Skeletal muscle cell (primary cell): ENCODE measurements at places on chromosomes 7 and 10.

DNA sequence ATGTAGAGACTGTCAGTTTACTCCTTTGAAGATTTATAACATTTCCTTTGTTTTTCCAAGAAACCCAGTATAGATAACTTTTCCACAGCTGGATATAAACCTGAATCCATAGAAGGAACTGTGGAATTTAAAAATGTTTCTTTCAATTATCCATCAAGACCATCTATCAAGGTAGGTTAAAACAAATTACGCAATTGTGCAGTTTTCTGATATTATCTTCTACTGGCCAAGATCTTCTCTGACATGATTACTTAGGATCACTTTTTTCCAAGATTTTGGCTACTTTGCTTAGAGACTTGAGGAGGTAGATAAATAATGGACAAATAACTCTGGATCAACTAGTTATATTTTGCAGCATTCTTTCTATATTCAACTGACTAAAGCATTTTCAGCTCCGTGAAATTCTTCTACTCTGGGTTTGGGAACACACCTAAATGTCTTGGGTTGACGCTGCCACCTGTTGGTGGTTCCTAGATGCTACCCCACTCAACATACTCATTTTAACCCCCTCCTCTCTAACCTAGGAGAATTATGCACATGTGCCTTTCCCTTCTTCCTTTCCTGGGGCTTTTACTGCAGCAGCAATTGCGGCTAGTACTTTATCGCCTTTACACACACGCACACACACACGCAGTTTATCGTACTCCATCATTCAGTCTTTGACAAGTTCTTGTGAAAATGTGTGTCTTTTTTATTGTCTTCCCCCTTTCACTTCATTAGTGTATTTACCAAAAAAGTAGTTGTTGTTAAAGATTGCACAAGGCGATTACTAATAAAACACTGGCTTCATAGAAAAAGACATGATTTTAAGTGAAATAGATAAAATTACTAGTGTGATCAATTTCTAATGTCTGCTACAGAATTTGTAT, 32.7 kb downstream of the ABCB5 start:
- no peak for DNase-seq

GRCh38 chr7:113664867-113665266, 253.9 kb downstream of the PPP1R3A start:
- DNase-seq: no peak

GRCh38 chr7:115910541-115911164, 119.9 kb downstream of the TFEC start:
- no peak for DNase-seq

DNA sequence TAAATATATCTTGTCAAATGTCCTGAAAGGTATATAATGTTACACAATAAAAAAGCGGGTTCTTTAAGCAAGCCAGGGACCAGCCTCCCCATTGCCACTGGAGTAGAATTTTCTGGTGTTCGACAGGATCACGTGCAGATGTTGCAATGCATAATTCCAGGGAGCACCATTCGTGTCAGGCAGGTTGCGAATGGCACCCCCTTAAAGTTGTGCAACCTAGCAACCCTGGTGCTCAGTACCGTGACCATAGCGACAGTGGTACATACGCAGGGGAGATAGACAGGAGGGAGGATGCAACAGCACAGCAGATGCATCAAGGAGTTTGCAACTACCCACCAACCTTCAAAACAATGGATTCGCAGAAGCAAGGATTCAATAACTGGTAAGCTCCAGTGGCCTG, 6.6 kb upstream of the BMPR1A start:
- no peak for DNase-seq

- no peak for DNase-seq
Measured at GRCh38 chr10:75544993-75545706, 113.7 kb downstream of the LRMDA start.

DNA sequence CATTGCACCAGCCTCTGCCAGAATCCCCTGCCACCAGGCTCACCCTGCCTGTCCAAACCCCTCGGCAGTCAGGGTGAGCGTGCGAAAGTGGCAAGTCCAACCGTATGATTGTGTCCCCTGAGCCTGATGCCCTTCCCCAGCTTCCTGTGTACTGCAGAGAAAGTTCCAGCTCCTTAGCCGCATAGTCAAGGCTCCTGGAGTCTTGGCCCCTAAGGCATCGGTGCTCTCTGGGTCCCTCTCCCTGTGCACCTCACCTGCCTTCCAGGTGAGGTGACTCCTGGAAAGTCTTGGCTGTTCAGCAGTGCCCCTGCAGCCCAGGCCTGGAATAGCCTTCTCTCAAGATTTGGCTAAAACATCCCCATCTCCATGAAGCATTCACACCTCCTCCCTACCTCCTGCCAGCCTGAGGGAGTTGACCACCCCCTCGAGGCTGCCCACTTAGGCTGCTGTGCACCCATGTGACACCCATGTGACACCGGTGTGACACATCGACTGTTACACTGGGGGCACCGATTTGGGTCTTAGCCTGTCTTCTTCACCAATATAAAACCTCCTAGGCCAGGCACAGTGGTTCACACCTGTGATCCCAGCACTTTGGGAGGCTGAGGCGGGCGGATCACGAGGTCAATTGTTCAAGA, 56.1 kb upstream of the ELN start:
- DNase-seq: no peak

- DNase-seq: no peak
Measured at GRCh38 chr10:70440296-70441160, 953 bp downstream of the NODAL start.

GRCh38 chr10:61110188-61110844, 166.3 kb upstream of the RHOBTB1 start:
- DNase-seq: no peak

DNA sequence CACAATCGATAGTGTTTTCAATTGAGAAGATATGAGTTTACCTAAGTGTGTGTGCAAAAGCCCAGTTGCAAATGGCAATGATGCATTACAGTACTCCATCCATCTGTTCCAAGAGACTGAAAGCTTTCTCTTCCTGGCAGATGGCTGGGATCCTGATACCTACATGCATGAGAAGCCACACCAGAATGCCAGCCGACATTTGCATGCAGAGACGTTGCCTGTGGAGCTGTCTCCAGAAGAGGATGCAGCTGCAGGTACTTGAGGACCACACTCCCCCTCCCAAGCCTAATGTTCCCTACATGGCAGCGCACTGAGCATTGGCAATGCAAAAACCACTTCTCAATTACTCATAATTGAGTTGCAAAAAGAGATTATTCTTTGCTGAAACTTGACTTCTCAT, 332.1 kb downstream of the WDR11 start:
- DNase-seq: no peak

DNA sequence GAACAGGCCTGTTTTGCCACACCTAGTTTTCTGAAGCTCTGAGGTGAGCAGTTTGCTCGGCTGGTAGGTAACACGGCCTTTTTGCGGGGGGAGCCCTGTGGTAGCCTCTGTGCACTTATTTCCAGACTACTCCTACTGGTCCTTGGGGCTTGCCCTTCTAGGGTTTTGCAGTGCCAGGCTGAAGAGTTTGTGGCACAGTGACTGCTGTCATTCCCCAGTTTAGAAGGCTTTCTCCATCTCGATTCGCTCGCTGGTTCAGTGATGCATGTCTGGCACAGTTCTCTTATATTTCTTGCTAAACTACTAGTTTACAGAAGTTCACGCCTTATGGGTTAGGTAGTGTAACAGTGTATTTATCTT, 711 bp downstream of the KIF20B start:
- DNase-seq: no peak

DNA sequence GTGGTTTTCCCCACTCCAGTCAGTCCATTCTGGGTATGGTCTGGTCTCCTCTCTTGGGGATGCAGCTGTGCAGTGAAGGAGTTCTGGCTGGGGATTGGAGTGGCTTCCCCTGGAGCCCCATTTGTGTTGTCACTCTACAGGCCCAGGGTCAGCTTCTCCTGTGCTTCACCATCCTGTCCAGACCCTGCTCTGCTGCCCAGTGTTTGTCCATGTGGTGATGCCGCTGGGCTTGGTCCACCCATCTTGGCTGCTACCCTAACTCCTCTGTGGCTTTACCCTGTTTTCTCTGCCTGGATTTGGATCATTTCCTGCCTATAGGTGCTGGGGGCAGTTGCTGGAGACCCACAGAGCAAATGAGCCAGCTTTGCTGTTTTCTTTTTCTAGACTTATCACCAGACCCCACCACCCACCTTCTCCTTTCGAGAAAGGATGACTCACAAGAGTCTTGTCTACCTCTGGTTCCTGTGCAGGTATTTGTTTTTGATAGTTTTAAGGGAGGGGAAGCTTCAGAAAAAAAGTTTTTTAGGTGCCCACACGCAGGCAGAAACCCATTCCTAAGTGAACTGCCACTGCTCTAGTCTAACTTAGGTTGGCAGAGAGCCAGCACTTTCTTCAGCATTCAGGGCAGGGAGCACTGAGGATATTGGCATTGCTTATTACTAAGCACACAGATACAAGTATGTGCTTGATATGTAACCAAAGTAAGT, 8.5 kb downstream of the ZDHHC16 start:
- no peak for DNase-seq

GRCh38 chr7:531777-532176, 12.1 kb upstream of the PDGFA start:
- DNase-seq: no peak

DNA sequence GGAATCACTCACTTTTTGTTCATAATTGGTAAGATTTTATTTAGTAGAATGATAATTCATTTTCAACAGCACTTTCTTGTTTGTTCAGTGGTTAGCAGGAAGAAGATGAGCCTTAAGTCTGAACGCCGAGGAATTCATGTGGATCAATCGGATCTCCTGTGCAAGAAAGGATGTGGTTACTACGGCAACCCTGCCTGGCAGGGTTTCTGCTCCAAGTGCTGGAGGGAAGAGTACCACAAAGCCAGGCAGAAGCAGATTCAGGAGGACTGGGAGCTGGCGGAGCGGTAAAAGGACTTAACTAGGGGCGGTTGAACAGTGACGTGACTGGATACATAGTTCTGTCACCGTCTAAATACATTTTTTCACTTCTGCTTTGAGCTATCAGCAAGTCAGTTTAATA, 31.3 kb downstream of the RABGEF1 start:
- DNase-seq: no peak

- no peak for DNase-seq
Measured at GRCh38 chr10:94037286-94037685, 43.6 kb downstream of the PLCE1 start.

GRCh38 chr7:135685306-135686084, 23.2 kb downstream of the STMP1 start:
- DNase-seq: no peak

DNA sequence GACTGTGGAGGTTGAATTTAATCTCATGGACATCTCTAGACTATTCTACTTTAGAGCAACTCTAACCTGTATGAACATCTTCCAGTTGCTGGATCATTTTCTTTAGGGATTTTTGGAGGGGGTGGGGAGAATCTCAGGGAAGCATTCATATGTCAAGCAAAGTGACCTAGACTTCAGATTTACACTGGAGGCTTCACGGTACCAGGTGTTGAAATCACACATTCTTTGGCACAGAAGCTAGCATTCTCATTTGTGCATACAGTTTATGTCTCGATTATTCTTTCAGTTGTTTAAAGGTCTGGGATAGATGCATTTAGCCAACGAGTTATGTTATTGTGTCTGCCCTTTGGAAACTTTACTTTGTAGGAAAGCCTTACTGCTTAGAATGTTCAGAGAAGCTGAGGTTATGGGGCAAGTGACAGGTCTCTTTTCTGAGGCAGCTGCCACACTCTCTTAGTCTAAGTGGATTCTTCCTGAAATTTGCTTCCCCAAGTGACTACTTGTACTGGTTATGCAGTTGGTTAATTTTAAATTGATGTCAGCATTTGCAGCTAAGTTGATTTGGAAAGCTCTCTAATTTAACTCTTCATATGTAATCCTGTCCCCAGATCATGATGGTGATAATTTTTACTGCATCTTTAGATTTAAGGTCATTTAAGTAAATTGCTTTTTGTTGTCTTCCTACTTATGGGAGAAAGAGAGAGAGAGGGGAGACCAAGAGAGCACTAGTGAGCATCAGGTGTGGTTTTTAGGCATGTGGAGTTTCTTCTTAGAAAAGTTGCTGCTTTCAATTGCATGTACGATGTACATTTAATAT, 153.8 kb downstream of the PRKG1 start:
- no peak for DNase-seq

DNA sequence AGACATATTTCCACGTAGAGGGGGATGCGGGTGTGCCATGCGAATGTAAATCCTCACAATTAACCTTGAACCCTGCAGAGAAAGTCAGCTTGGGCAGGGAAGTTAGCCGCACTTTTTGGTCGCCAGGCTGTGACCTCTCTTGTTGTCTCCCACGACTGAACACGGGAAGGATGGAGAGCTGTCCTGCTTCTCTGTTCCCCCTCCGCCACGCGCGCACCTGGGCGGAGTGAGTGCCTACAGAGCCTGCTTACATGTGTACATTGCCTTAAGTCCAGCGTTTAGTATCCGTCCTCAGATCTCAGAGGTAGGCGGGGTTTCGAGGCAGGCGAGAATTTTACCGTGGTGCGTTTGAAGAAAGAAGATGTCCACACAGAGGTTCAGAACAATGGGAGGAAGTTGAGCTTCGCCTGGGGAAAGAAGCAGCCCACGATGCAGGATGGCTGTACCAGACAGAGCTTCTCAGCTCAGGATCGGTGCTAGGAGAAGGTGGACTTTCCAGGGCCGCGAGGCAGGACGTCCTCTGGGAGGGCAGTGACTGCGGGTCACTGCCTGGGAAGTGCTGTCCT, 482 bp upstream of the ERCC6 start:
- no peak for DNase-seq

GRCh38 chr10:120473593-120473992, 16.6 kb downstream of the PLPP4 start:
- no peak for DNase-seq

DNA sequence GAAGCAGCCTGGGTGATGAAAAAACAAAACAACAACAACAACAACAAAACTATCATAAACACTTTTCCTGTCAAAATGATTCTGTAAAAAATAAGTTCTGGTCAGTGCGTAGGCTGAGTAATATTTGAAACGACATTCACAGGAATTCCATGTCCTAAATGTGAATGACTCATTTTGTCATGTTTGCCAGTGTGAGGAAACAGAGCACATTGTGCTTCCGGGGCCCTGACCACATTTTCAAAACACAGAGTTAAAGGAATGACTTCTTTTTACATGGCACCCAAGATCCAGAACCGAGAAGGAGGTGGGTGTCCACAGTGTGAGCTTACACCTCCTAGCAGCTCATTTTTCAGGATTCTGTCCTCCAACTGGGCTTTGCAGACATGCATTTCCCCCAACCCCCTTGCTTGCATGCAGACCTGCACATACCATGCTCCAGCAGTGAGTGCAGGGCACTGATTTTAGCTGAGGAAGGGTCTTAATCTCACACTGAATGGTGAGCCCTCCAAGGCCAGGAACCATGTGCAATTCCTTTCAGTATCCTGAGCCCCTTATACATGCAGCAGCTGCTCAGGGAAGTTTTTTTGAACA, 3.0 kb downstream of the CLRN3 start:
- DNase-seq: no peak

GRCh38 chr10:132637477-132638129, 100.0 kb downstream of the INPP5A start:
- DNase-seq: peak; percentile 16

- DNase-seq: no peak
Measured at GRCh38 chr10:8063128-8063908, 8.8 kb downstream of the GATA3 start.

GRCh38 chr10:44983066-44983894, 4.7 kb upstream of the DEPP1 start:
- no peak for DNase-seq
